CD14-positive monocyte (primary cell): ENCODE measurements at places on chromosomes 3 and 15. TPM values are rescaled to one million over a fixed set of nuclear protein-coding genes. Genes with fewer than 3 reads are reported as not detected.

DNA sequence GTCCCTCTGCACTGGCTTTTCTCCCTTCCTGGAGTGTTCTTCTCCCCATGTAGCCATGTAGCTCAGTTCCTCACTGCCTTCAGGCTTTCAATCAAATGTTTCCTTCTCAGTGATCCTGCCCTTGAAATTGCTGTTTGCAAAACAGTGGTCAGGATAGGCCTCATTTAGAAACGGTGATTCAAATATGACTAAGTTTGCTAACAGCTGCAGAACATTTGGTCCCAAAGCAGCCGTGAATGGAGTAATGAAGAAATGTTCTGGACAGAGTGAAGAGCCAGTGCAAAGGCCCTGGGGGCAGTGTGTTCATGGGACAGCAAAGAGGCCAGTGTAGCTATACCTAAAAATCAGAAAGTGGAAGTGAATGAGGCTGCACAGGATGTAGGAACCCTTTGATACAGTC, 223.4 kb downstream of the FEZF2 start:
- DNase-seq = no peak
- no peaks in the 10 kb centered on the region for H3K27me3 ChIP-seq
- H3K4me3 ChIP-seq = no peak overlapping the region
- H3K4me1 ChIP-seq = no peaks in the 10 kb centered on the region
- no peak overlapping the region for H3K27ac ChIP-seq

- no peak for DNase-seq
- H3K4me3 ChIP-seq = no peak overlapping the region
- H3K36me3 ChIP-seq = no peaks in the 10 kb centered on the region
- no peaks in the 10 kb centered on the region for H3K27me3 ChIP-seq
- no peak overlapping the region for H3K27ac ChIP-seq
- peaks cover 24% of the 10 kb centered on the region for H3K4me1 ChIP-seq
These were observed 72.5 kb upstream of the PRR23C start for GRCh38 chr3:139117136-139117675.

CHRD gene
- not detected for polyA plus RNA-seq

GRAMD1C gene
- 0.06 and 0.29 TPM in 2 replicates for polyA plus RNA-seq

GPR87 gene
- not detected in 2 replicates for polyA plus RNA-seq

CD200R1 gene
- polyA plus RNA-seq = 9.0 TPM
